Activated T-helper 1 cell treated with anti-CD3 and anti-CD28 coated beads, Interleukin-2, amount 50 U/mL, for 16 hours (primary cell): ENCODE measurements at places on chromosomes 16 and 17.

- no peak for DNase-seq
Measured at GRCh38 chr16:53053967-53054669, 673 bp upstream of the CHD9 start.

DNA sequence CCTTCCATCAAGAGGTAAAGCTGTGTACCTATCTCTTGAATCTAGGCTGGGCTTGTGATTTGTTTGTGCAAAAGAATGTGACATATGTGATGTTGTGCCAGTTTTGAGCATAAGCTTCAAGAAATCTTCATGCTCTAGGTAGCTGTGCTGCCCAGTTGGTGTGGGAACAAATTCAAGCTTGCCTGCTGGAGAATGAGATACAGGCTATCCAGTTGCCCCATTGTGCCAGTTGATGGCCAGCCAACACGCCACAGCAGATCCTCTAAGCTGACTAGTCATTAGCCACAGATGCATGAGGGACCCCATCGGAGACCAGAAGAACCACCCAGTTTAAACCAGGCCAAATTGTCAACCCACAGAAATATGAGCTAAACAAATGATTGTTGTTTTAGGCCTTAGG is 180.5 kb upstream of the MPHOSPH6 start:
- DNase-seq = no peak

DNA sequence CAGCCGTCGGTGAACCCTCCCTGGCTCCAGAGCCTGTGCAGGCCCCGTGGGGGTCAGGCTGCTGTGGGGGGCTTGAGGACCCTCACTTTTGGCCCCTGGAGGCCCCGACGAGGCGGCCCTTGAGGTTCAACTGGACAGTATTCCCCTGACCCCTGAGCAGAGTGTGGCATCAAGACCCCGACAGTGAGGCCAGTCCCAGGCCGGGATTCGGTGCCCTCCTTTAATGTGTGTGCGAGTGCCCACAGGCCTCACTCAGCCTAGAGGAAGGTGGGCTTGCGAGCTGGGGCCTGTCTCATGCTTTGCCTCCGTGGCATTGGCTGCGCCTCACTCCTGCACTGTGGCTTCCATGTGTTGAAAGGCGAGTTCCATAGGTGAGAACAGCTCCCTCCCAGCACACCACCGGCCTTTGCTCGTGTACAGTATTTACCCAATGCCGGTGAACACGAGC is 94.5 kb downstream of the METRNL start:
- peak; percentile 3 for DNase-seq

GRCh38 chr16:11966173-11966572 is 1.2 kb downstream of the TNFRSF17 start:
- no peak for DNase-seq

DNA sequence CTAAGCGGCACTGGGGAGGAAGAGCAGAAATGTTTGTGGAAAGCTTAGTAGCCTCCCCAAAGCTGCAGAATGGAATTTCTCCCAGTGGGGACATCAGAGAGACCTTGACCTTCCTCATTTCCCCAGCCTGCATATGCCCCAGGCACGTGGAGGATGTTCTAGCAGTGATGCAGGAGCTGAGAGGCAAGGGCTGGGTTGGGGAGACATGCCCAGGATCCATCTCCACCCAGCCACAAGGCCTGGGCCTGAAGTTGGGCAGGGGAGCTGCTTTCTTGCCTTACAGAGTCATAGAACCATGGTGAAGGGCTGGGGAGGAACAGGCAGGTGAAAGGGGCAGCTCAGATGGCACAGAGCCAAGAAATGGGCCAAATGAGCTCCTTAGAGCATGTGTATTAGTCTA is 104.0 kb downstream of the TMEM132E start:
- no peak for DNase-seq

- no peak for DNase-seq
Measured at GRCh38 chr16:70795296-70795912, 5.6 kb downstream of the VAC14 start.

DNA sequence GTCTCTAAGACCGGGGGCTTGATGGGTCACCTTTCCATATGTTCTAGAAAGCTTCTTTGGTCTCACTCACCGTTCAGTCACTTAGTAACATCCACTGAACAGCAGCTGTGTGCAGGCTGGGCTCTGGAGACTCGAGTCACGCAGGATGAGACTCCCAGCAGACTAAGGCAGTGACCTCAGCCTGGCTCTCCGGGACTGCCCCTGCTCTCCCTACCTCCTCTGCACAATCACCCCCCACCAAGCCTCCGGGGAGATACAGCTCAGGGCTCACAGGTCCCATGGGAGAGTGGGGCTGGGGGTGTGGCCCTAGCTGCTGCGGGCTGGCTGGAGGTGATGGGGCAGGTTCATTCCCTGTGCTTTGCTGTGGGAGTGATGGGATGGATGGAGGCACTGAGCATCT is 14.1 kb downstream of the FLYWCH2 start:
- DNase-seq = no peak

GRCh38 chr16:12775656-12776236 is 27.9 kb downstream of the CPPED1 start:
- DNase-seq = no peak

- DNase-seq = no peak
Measured at GRCh38 chr17:72373910-72374741, 253.3 kb downstream of the SOX9 start.

DNA sequence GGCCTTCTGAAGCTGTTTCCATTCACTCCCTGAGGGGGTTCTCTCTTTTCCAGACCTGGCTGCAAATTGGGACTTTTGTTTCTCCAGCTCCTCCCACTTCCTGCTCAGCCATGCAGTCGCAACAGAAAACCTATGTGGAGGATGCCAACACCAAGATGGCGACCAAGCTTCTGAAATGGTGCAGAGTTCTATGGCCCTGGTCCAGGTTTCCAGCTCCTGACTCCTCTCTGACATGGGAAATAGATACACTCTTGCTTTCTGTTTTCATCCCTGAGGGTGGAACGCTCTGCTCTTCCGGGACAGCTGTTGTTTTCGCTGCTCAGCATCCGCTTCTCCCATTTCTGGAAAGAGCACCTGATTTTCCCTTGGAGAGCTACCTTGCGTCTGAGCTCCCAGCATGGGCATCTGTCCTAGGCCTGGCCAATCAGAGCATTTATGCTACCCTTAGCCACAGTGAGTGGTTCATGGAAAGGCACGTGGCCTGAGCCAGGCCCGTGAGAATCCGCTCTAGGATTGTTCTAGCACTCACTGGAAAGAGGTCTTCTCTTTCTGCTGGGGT is 8.1 kb downstream of the GPRC5B start:
- no peak for DNase-seq

DNA sequence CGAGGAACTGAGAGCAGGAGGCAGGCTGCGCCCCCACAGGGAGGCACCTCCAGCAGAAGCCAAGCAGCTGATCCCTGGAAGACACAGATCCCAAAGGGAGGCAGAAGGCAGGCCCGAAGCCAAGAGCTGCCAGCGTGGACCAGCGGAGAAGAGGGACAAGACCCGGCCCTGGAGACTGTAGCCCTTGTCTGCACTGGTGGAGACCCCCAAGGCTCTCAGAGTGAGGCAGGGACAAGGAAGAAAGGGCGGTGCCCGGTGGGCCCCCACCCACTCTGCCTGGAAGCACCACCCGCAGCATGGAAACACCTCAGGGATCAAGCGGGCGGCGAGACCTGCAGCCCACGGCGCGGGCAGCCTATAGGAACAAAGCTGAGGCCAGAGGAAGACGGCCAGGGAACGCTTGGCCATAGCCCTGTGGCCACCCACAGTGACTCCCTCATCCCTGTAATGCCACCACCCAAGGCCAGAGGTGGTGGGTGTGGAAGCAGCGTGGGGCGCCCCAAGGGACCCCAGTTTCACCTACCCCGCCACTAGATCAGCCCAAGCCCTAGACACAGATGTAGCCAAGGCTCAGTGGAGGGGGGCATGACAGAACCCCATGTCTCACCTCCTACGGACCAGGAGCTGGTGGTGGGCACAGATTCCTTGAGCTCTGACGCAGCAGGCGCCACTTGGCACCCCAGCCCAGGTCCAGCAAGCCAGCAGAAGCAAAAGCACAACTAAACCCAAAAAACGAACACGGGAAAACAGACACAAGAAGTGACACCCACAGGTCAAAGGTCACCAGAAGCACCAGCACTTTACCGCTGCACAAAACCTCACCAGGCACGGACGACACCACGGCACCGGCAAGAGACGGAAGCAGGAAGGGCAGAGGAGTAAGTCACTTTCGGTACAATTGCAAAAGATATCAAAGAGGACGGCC is 2.9 kb upstream of the SIRT7 start:
- no peak for DNase-seq

- DNase-seq = no peak
Measured at GRCh38 chr16:54974367-54974766, 43.7 kb downstream of the IRX5 start.

GRCh38 chr16:29925105-29925756 is 795 bp downstream of the KCTD13 start:
- DNase-seq = no peak

DNA sequence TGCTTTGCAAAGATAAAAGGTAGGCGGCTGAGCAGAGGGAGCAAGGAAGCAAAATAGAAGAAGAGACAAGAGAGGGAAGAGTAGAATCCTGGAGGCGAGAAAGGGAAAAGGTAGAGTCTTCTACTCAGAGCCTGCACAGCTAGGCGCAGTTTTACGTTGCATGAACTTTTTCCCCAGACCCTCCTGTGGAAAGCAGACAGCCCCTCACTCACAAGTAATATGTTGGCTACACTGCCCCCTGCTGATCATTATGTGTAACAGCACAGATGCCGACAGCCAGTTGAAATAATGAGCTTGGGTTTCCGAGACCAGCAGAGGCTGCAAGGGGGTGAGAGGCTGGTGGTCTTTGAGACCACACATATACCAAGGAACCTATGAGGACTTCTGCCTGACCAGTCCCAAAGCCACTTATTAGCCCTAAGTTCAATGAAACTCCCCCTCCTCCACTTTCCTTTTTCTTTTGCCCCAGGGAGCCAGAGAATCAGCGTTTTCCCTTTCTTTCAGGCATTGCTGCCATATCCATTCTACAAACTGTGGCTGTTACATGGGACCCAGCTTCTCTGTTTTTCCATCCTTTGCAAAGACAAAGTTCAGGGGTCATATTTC is 22.5 kb upstream of the CMTR2 start:
- no peak for DNase-seq

DNA sequence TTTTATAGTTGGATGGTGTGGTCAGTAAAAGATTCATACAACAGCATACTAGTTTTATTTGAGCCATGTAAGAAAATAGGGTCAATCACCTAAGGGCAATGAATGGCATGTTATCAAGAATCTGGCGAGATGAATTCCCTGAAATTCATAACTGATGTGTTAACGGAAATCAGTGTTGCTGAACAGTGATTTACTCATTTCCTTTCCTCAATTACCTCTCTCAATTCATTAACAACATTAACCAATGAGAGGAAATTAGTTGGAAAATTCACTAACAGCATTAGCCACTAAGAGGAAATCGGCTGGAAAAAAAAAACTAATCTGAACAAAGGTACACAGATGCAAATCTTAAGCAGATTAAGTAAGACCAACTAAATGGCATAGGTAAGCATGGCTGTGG is 6.3 kb downstream of the CMTR2 start:
- no peak for DNase-seq

- DNase-seq = no peak
Measured at GRCh38 chr16:5176505-5176904, 78.9 kb upstream of the EEF2KMT start.

DNA sequence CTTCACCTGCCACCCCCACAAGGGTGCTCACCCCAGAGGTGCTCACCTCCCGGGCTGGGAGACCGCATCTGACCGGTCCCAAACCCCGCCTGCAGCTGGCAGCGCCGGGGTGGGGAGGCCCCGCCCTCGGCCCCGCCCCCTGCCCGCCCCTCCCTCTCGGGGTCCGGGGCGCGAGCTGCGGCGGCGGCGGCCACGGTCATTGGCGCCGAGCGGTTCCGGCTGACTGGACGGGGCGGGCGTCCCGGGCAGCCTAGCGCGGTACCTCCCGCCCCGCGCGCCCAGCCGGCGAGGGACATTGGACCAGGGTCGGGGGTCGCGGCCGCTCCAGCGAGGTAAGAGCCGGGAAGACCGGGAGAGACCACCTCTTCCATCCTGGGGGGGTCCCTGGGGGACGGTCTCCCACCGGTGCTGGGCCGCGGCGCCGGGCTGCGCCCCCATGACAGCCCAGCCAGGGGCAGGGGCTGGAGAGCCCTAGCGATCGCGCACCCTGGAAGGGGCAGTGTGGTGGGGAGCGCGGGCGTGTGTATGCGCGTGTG is at the start of gene CACNG5:
Gene CACNG5, plus strand, starts transcription at position 199 of the 536 bp plus-strand sequence. CDS start 42,216 bp downstream, outside the sequence.
- no peak for DNase-seq

- DNase-seq = no peak
Measured at GRCh38 chr16:10269632-10270031, 87.4 kb upstream of the GRIN2A start.

DNA sequence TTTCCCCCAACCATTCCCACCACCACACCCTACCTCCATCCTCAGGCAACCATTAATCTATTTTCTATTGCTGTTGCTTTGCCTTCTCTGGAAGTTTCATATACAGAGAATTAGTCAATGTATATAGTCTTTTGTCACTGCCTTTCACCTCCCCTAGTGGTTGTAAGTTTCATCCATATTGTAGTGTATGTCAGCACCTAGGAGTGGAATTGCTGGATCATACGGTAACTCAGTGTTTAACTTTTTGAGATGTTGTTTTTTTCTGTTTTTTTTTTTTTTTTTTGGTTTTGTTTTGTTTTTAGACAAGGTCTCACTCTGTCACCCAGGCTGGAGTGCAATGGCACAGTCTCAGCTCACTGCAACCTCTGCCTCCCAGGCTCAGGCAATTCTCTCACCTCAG is 16.9 kb downstream of the EEF2K start:
- no peak for DNase-seq

DNA sequence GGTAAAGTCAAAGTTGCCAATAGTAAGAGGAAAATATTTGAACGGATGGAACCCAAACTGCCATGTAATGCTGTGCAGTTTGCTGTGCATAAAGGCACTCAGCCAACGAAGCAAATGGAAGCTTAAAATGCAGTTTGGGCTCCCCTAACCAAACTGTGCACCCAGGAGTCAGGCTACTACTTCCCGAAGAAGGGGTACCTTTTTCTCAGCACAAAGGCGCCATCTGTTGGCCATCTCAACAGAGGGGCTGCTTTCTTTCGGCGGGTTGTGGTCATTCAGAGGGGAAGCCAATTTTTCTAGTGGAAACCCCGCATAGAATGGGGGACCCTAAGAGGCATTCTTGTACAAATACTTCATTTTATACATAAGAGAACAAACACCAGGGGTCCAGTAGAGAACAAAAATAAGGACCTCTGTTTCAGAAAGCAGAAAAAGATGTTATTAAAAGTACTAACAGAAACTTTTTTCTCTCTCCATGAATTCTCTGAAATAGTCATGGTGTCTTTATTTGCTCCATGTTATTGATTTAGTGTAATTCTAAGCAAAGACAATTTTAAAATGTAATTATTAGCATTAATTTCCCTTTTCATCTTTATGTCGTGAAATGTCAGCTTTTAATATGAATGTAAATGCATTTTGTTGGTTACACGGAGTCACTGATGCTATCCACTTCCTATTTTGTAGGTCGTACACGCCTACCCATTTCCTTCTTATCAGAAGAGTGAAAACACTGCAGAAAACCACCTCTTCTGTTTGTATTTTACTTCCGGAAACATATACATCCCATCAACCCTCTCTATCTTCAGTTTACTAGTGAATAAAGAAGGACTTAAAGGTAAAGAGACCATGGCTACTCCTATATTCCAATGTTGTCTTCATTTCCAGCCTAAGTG is 453.3 kb downstream of the KCNJ2 start:
- DNase-seq = no peak
